ENCODE measurements at places on chromosomes 3 and 15. TPM values are rescaled to one million over a fixed set of nuclear protein-coding genes. Genes with fewer than 3 reads are reported as not detected.

Gene WDR49
- under 0.01 TPM for total RNA-seq

DNA sequence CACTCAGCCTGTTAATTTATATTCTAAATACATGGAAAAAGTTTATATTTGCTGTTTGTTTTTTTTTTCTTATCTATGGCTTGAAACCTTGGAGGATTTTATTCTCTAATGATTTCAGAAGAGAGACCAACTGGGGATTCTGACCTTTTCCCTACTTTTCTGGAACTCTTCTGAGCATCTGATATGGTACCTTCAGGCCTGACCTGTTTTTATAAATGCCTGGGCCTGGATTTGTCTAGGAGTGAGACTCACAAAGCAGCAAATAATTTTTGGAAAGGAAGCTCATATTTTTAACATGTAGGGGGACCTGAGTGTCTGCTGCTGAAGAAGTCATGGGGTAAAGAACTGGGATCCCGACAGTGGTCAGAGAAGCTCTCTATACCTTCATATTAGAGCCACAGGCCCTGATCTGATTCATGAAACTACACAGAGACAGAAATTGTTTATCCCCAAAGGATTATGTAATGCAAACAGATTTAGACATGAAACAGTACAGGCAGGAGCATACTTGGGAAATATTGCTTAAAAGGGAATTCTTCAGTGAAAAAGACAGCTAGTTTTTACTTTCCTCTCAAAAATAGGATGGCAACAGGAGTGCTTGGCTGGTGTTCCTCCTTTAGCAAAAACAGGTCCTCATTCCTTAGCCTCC, 15.9 kb downstream of the PPM1L start:
- DNase-seq, result no peak

GRCh38 chr15:35195649-35196048, 110.6 kb upstream of the NANOGP8 start:
- no peak for DNase-seq

DNA sequence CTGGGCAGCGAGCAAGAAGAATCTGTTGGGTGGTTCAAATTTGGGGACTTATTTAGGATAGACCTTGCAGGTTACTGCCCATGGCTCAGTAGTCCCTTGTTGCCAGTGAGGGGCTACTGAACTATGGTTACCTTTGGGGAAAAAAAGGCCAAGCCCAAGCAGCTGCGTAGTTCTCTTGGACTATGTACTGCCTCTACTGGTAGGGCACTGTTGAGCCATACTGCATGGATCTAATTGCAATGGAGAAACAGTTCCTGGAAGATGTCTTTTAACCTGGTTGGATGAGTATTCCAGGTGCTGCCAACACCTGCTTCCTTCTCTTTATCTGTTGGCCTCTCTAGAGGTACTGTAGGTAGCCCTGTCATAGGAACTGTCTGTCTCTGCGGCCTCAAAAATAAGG, 671.9 kb upstream of the CBLB start:
- DNase-seq, result no peak

DNA sequence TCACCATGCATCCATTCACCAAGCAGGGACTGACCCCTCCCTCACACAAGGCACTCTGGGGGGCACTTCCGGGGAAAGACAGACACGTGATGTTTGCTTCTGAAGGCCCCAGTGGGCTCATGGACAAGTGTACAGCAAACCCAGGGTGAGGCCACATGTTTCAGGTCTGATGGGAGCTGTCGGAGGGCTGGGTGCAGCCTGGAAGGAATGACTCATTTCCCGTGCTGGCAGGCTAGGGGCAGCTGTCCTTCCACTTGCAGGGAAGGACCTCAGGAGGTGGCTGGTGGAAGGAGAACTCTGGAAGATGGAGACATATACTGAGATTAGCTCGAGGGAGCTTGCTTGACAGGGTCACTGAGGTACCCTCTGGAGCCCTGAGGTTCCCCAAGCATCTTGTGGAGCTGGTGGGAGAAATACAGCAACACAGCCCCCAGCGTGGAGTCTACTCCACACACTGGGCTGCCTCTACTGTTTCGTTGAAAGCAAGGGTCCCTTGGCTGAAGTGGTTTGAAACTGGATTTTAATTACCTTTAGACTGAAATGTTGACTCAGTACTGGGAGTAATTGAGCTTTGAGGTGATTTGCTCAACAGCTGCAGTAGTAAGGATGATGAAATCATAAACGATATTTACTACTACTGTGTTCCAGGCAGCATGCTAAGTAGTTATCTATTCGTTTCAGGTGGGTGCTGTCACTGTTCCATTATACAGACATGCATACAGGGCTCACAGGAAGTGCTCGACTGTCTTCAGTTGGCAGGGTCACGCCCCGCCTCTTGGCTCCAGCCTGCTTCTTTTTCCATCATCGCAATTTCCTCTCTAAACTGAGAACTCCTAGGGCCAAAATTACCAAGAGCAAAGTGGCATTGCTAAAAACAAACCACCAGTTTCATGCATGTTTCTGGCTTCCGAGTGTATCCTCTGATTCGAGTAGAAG, 230.4 kb downstream of the ADAMTS17 start:
- DNase-seq, result peak; percentile 93

DNA sequence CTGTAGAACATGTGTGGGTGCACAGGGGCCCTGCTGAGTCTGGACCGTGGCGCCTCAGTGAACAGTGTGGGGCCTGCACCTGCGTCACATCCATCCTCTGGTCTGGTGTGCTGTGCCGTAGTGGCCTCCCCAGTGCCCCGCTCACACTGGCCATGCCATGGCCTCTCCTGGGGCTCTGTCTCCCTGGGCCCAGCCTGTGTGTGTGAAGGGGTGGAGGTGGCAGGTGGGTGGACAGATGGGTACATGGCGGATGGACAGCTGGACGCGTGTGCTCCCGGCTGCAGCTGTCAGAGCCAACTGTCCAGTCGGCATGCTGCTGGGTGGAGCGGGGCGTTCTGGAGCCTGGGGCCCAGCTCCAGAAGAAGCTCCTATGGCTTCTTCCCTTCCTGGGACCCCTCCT, 17.8 kb downstream of the PLXNA1 start:
- DNase-seq, result no peak

Gene SERINC4
- total RNA-seq, result not detected

DNA sequence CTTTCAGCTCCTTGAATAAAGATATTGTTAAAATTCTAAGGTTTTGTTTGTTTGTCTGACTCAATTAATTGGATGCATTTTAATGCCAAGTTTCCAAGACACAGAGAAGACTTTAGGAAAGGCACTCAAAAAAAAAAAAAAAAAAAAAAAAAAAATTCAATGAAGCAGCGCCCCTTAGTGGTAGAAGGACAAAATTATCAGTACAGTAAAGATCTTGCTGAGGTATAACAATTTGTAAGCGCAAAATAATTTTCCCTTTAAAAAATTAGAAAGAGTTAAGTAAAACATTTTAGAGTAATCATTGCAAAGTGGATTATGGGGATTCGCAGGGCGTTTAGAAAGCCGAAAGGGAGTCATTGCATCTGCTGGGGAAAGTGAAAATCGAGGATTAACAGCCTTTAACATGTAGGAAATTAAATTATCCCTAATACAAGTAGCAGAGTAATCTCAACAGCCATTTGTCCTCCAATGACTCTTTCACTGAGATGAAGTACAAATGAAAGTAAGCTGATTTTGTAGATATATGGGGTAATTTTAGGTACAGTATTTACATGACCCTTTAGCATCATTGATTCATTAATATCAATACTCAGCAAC, 5.8 kb upstream of the DIS3L start:
- peak; percentile 73 for DNase-seq

Gene SLC9C1
- not detected for total RNA-seq

DNA sequence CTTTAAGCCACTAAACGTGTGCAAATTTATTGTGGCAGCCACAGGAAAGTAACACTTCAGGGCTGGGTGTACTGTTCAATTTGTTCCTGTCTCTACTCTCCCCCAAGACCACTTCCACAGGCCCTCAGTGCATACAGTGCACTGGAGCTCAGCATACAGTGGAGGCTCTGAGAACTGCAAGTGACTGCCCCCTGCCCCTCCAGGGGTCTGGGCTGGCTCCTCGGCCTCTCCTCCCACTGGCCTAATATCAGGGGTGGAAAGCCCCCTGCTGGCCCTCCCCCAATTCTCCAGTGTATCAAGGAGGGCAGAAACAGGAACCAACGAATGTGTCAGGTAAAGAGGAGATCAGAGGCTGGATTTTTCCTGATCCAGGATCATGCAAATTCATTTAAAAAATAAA, 19.9 kb upstream of the HEG1 start:
- peak; percentile 19 for DNase-seq

DNA sequence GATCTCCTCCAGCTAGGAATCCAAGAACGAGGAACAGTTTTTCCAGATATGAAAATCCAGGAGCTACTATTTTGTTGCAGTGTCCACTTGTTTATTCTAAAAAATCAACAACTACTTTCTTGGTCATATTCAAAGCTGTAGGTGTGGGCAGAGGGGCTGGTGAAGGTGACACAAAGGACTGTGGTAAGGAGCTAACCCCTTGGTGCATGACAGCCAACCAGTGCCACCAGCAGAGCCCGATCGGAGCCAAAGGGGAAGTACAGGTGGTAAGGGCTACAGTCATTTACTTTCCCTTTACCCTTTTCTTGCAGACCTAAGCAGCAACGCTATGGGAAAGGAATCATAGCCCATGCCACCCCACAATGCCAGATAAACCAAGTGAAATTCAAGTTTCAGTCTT, 30.7 kb downstream of the PLA1A start:
- no peak for DNase-seq

GRCh38 chr3:127914584-127914983, 448 bp upstream of the KBTBD12 start:
- DNase-seq, result no peak

GRCh38 chr3:45582430-45582829, 12.1 kb upstream of the LIMD1 start:
- no peak for DNase-seq

Gene SRGAP3
- 4.7 TPM for total RNA-seq

- DNase-seq, result no peak
These were observed 148.4 kb downstream of the B3GALNT1 start for GRCh38 chr3:160956785-160957184.

DNA sequence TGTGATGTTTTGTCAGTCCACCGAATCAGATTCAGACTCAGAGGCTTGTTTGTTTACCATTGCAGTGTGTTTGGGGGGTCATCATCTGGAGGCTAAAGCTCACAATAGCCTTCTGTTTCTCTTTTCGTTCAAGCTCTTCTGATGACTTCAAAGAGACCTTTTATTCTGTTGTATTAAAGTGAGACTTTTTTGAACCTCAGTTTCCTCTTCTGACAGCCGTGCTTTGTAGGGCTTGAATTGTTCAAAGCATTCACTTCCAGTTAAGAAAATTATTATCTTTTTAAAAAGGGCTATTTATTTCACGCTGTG, 1.3 kb downstream of the PXK start:
- peak; percentile 41 for DNase-seq

DNA sequence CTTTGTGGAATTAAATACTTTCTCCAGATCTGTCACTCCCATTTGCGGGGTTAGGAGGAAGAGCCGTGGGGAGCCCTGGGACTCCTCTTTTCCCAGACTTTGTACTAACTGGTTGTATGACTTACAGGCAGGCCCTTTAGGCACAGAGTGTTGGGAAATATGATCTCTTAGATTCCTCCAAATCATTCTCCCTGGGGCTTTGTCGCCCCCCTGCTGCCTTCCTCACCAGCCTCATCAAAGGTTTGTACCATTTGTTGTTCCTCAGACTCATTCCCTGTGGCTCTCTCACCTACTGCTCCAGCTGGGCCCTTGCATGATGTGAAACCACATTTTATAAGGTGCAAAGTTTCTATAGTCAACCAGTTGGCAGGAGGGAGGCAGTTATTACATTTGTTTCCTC, 56.4 kb downstream of the CRYGS start:
- DNase-seq, result no peak

GRCh38 chr3:197226179-197226578, 72.2 kb downstream of the DLG1 start:
- DNase-seq, result no peak

GRCh38 chr3:197926418-197926817, 23.6 kb upstream of the RPL35A start:
- DNase-seq, result no peak

- DNase-seq, result no peak
These were observed 182.6 kb downstream of the TP63 start for GRCh38 chr3:189813647-189814240.

Gene PLEKHO2
- 38.3 TPM for total RNA-seq

DNA sequence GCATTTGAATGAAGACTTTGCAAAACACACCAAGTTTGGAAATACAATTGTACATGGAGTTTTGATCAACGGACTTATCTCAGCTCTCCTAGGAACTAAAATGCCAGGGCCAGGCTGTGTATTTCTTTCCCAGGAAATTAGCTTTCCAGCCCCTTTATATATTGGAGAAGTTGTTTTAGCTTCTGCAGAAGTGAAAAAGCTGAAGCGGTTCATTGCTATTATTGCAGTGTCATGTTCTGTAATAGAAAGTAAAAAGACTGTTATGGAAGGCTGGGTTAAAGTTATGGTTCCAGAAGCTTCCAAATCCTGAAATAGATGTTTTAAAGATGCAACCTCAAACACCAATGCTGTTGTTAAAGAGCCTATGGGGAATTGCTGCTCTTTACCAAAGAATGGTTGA, 11.5 kb downstream of the HTD2 start:
- DNase-seq, result no peak

DNA sequence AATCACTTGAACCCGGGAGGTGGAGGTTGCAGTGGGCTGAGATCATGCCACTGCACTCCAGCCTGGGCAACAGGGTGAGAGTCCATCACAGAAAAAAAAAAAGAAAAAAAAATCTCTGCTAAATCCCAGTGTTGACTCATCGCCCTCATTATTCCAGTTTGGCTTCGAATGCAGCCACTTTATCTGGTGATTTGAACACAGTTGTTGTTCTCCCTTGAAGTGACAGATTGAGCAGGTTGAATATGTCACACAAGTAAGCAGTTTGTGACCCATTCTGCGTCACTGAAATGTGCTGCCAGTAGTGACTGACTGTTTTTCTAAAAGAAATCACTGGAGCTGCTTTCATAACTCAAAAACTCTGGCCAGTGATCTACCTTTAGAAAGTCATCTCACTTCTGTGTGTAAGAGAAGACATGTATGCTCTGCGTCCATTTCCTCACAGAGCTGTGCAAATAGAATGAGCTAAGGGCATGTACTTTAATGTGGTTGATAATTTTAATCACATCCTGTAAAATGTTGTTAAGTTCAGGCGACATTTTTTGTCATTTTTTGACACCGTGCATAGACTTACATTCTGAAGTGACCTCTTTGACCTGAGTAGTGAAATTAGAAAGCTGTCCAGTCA, 12.5 kb downstream of the DOCK3 start:
- no peak for DNase-seq

Gene MUSTN1
- total RNA-seq, result 1.4 TPM

Gene MAGEL2
- not detected for total RNA-seq

Gene SLC6A11
- total RNA-seq, result not detected

Gene SPRED1
- total RNA-seq, result 32.6 TPM

Gene HCLS1
- total RNA-seq, result 2.9 TPM

Gene EHD4
- total RNA-seq, result 15.9 TPM

DNA sequence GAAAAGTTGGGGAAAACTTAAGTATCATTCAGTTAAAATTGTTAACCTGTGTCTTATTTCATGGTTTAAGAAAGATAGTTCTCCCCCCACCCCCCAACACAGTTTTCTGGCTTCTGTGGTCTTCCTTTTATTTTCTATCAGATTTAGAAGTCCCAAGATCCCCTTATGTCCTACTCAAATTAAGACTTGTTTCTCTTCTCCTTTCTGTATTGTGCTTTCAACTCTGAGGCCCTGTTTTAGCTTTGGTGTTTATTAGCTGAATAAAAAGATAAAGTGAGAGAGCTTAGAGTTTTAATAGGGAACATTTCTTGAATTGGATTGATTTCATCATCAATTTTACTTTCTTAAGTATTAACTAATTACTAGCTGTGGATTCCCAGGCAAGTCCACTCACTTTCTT, 62.6 kb downstream of the AKAP13 start:
- DNase-seq, result no peak

Measured in osteoblast (primary cell).